ENCODE measurements at places on chromosomes 12 and 14. TPM values are rescaled to one million over a fixed set of nuclear protein-coding genes. Genes with fewer than 3 reads are reported as not detected.
A peak's percentile ranks its signal among the peaks of the same experiment; 100 is the strongest.

DNA sequence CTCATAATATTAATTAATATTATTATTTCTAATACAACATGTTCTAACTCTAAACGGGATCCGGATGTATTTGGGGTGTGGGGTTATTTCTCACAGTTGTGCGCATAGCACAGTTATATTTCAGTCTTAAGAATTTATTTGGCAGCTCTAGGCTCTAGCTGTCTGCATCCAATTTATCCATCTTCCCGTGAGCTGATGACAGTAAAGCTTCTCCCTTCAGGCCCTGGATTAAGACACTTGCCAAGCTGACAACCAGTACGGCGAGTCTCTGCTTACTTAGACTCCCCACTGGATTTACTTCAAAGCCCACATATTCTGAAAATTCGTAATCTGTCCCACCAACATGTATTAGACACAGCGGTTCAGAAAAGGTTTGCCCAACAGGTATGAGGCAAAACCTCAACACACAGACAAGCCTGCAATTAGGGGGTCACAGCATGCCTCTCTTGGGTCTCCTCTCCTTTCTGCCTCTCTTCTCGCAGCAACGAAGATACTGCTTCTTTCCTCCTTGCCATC is 232.9 kb upstream of the TMTC1 start:
- DNase-seq: no peak

- no peak for DNase-seq
Observed at GRCh38 chr12:112153181-112153892, 28.0 kb downstream of the TRAFD1 start.

DNA sequence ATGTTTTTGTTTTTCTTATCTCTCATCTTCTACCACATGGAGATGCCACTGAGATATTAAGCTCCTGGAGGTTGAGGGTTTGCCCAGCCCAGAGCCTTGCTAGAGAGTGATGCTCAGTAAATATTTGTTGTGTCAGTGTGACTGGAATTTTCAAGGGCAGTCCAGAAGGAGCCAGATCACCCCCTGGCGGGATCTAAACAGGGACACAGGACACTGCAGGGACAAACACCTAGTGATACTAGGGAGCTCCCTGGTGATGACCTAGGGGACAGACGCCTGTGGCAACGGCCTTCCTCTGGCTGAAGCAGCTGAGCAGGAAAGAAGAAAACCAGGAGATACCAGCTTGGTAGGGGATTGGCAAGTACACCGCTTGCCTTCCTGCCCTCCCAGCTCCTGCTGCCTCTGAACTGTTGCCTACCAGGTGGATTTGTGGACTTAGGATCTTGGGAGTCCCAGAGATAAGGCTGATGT is 714.4 kb upstream of the TBX3 start:
- no peak for DNase-seq

DNA sequence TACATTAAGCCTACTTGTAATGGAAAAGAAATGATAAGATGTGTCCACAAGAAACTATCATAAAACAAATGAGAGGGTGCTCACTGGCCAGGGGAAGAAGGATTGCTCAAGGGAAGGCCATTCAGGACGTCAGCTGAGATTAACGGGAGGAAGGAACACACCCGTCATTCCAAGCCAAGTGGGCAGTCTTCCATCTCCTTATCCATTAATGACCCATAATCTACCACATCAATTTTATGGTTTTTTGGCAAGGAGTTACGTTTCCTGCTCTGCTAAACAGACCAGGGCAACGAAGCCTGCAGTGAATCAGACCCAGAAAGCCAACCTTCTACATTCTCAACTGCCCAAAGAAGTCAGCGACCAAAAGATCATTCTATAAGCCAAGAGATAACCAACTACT is 25.1 kb downstream of the PRKAB1 start:
- no peak for DNase-seq

GRCh38 chr14:101480747-101481530 is 80.4 kb upstream of the DIO3 start:
- no peak for DNase-seq

- DNase-seq: no peak
Observed at GRCh38 chr12:94290353-94290752, 142.0 kb downstream of the PLXNC1 start.

The TNFAIP2 gene
- total RNA-seq: 56.5 TPM

- DNase-seq: no peak
Observed at GRCh38 chr12:96091833-96092232, 56.4 kb upstream of the LTA4H start.

GRCh38 chr12:76265424-76266180 is 82.6 kb downstream of the BBS10 start:
- no peak for DNase-seq

The SMAGP gene
- total RNA-seq: 3.8 TPM

DNA sequence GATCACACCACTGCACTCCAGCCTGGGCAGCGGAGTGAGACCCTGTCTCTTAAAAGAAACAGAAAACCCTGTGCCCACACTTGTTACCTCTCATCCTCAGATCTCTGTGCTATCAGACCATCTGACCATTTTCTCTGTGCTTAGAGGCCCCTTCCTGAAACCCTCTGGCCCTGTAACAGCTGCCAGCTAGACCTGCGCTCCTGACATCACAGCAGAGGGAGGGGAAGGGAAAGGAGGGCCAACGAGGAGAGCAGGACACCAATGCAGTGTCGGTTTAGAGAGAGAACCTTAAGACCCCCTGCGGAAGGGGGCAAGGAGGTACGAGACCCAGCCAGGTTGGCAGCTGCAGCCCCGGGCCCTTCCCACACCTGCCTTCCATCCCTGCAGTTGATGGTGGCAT is 42.4 kb downstream of the SLC8B1 start:
- DNase-seq: no peak

GRCh38 chr12:2378835-2379330 is 326.1 kb downstream of the CACNA1C start:
- no peak for DNase-seq

- DNase-seq: no peak
Observed at GRCh38 chr14:67503331-67503730, 14.8 kb upstream of the TMEM229B start.

DNA sequence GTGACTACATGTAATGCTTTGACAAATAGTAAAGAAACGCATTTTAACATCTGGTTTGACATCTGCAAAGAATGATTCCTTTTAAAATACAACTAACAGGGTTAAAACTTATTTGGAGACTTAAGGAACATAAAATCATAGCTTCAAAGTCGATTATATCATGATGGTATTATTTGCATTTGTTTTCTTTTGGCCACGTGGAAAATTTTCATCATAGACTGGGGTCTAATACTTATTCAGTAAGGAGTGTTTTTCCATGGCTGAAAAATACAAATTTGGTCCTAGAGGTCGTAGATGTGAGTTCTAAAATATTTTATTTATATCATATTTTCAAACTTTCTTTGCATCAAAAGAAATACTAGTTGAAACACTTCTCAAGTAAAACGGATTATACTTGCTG is 31.5 kb upstream of the LMNTD1 start:
- DNase-seq: no peak

DNA sequence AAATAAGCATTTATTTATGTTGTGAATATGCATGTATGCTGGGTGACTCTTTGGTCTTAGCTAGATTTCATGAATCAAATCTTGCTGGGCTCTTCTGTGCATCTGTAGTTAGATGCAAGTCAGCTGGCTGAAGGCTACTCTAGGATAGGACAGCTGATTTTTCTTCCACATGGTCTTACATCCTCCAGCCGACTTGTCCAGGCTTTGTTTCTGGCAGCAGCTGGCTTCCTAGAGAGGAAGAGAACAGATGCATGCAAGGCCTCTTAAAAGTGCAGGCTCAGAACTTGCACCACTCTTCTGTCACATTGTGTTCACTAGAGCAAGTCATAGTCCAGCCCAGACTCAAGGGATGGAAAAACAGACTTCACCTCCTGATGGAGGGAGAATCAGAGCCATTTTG is 435.4 kb upstream of the STXBP6 start:
- no peak for DNase-seq

DNA sequence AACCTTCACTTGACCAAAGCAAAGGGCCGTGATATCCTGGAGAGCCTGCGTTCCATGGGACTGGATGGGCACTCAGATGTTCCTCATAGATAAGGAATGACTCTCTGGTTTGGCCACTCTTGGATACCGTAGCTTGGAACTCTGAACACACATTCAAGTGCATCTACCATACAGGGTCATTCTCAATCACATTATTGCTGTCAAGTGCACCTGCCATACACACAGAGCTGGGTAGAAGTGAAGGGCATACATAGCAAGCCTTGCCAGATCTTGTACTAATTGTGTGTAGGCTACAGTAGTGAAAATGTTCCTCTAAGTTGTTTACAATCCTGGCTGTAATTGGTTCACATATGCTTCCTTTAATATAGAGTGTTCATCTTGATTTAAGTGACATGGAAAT is 58.3 kb downstream of the PELI2 start:
- DNase-seq: no peak

The CDH24 gene
- total RNA-seq: 2.5 TPM

GRCh38 chr12:113097716-113098440 is 37.7 kb downstream of the RASAL1 start:
- DNase-seq: no peak

- no peak for DNase-seq
Observed at GRCh38 chr12:3967556-3968160, 94.5 kb upstream of the PARP11 start.

GRCh38 chr12:51390891-51391282 is 319 bp downstream of the GALNT6 start:
- no peak for DNase-seq

The MAP4K5 gene
- total RNA-seq: 14.3 TPM

The TESPA1 gene
- total RNA-seq: 0.70 TPM

GRCh38 chr14:104591506-104592291 is 12.1 kb downstream of the C14orf180 start:
- peak; percentile 65 for DNase-seq

- DNase-seq: peak; percentile 65
Observed at GRCh38 chr12:124472690-124473279, 94.6 kb downstream of the NCOR2 start.

The ISM2 gene
- total RNA-seq: not detected

DNA sequence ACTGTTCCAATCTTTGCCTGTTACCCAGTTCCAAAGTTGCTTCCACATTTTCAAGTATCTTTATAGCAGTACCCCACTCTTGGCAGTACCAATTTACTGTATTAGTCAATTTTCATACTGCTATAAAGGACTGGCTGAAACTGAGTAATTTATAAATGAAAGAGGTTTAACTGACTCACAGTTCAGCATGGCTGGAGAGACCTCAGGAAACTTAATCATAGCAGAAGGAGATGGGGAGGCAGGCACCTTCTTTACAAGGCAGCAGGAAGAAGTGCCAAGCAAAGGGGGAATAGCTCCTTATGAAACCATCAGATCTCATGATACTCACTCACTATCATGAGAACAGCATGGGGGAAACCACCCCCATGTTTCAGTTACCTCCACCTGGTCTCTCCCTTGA is 215.0 kb downstream of the SNAPC1 start:
- no peak for DNase-seq

DNA sequence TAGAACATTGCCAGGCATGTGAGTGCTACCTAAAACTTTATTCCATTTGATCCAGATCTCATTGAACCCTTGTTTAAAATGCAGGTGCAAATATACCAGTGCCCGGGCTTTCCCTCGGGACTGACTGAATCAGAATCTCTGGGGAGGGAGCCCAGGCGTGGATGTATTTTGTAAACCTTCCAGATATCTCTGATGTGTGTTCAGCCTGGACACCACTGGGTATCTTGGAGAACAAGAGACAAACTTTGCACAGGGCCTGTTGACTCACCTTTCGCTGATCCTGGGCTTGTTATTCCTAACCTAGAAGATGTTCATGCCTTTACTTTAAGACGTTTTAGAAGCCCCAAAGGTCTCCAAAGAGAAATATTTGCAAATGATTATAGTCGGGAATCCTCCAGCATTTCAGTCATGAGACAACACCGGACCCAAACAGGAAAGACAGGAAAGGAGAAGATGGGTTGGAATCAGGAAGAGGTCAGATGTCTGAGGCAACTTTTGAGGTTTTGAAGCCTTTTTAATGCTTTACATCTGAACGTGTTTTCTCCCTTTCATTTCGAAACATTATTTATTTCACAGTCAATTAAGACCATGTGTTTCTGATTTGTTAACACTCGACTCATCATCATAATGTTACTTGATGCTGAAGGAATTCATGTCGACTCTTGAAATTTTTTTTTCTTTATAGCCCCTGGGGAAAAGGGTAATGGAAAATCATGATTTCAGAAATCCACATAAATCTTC is 118.6 kb downstream of the PLXNC1 start:
- DNase-seq: peak; percentile 50

The AKAP5 gene
- 0.16 TPM for total RNA-seq

The SPRING1 gene
- 9.4 TPM for total RNA-seq

The ADSS1 gene
- total RNA-seq: 191 TPM

The ERP27 gene
- 0.19 TPM for total RNA-seq

- no peak for DNase-seq
Observed at GRCh38 chr12:107670999-107671643, 14.5 kb upstream of the PWP1 start.

The KRT78 gene
- total RNA-seq: not detected

DNA sequence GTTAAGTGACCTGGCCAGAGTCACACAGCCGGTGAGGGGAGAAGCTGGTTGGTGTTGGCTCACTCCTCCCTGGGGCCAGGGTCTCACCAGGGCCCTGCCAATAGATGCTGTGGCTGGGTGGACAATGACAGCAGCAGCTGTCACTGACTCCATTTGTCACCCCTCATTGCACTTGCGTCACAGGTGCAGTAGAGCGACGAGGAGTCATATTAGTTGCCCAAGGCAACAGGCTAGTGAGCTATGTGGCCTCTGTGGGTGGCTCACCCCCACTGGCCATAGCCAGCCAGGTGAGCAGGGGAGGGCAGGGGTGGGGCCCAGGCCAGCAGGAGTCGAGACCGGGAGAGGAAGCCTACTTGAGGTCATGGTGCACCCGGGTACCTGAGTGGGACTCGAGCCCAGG is 9.7 kb downstream of the SLC25A47 start:
- no peak for DNase-seq

GRCh38 chr12:2239381-2239871 is 186.6 kb downstream of the CACNA1C start:
- no peak for DNase-seq
